ENCODE measurements at places on chromosomes 16 and 17.
A peak's percentile ranks its signal among the peaks of the same experiment; 100 is the strongest.

DNA sequence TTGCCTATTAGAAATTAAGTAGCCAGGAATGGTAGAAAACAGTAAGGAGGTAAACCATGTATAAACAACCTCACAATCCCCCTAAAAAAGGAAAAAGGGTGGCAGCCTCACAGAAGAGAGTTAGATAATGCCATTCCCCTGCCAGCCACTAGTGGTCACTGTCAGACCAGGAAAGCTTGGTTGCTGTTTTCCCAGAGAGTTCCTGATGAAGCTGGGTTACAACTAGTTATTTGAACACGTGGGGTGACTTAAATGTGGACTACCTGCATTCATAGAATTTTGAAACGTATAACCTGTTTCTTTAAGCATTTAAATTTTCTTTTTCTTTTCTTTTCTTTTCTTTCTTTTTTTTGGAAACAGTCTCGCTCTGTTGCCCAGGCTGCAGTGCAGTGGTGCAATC lies 5.8 kb downstream of the GPRC5C start:
- no peak for DNase-seq

DNA sequence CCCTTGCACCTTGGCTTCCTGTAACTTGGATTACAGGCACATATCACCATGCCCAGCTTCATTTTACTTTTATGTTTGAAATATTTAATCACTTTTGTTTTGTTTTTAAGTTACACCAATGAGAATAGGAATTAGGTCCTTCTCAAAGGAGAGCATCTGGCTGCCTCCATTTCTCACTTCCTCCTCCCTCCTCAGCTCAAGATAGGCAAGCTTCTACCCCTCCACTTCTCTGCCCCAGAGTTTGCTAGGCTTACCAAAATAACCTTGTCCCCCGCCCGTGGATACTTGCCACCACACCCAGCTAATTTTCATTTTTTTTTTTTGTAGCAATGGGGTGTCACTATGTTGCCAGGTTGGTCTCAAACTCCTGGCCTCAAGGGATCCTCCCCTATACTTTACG lies 17.9 kb downstream of the GABARAPL2 start:
- no peak for DNase-seq

DNA sequence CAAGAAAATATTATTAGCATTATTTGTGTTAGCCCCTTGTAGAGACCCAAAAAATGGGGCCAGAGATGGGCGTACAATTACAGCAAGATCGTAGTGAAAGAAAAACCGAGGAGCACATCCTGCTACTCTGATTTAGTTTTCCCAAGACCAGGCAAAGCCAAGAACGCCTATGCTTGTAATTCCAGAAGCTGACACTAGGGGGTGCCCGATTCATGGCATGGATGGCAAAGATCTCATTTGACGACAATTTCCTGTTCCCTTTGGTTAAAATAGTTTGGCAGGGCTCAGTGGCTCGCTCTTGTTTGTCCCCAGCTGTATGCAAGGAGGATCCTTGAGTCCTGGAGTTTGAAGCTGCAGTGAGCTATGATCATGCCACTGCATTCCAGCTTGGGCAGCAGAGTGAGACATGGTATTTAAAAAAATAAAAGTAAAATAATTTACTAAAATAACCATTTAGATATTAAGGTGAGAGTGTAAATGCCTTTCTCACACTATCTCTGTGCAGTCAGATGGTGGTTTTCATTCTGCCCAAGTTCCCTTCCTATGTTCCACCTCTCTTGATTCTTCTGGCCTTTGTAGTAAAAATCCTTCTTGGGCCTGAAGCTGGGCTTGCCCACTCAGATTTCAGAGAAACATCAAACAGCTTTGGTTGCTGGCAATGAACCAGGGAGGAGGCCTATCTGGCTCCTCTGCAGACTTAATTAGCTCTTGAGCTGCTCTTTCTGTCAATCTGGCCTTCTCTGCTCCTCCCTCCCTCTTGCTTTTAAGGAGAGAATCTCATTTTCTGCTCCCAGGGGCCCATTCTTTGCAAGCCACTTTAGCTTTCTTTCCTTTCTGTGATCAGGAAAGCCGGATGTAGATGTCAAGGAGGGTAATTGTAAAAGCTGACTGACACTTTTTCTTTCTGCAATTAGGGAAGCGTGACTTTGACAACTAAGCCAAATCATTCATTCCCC lies 31.2 kb downstream of the TMEM238L start:
- DNase-seq, result no peak

DNA sequence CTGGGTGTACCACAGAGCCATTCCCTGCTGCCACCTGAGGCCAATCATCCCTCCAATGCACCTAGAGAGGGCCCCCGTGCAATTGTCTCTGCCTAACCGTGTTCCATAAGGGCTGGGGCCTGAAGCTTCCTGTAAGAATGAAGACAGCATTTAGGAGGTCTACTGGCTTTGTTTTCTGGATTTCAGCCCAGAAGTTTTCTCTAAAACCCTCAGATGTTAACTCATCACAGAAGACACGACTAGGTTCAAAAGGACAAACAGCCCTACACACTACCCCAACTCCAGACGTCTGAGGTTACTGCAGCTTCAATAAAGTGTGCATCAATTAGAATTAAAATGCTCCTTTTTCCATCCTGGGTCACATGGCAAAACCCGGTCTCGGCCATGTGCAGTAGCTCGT lies 10.8 kb upstream of the DRG2 start:
- DNase-seq, result no peak

- DNase-seq, result peak; percentile 82
Observed at GRCh38 chr17:80855948-80856862, 135.4 kb upstream of the CHMP6 start.

- DNase-seq, result no peak
Observed at GRCh38 chr17:74761931-74762330, 13.5 kb downstream of the NHERF1 start.

DNA sequence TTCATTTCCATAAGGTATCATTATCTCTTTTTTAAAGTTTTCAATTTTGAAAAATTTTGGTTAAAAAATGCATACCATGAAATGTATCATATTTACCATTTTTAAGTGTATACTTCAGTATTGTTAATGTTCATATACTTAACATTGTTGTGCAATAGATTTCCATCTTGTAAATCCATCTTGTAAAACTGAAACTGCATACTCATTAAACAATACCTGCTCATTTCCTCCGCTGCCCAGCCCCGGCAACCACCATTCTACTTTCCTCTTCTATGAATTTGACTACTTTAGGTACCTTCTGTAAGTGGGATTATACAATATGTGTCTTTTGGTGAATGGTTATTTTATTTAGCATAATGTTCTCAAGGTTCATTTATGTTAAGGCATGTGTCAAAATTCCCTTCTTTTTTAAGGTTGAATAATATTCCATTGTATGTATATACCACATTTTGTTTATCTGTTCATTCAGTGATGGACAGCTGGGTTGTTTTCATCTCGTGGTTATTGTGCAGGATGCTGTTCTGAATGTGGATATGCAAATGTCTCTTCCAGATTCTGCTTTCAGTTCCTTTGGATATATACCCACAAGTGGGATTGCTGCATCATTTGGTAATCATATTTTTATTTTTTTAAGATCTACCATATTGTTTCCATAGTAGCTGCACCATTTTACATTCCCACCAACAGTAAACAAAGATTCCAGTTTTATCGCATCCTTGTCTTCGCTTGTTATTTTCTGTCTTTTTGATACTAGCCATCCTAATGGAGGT lies 6.7 kb downstream of the CCL2 start:
- no peak for DNase-seq

DNA sequence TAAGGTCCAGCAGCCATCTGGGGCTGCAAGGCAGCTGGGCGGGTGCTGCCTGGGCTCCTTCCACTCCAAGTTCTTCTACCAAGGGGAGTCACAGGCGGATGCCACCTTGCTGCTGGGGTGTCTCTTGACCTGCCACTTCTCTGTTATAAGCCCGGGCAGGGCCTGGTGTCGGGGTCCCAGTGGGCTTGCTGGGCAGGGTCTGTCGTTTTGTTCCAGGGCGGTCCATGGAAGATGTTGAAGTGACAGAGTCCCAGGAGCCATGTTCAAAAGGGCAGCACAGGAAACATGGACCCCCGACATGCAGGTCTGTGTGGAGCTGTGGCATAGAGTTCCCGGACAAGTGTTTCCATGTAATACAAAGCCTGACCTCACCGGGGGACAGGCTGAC lies 91.1 kb downstream of the TNFRSF13B start:
- no peak for DNase-seq

GRCh38 chr17:66711401-66711800 lies 123.5 kb upstream of the CACNG5 start:
- DNase-seq, result no peak
